Stimulated activated naive CD4-positive, alpha-beta T cell treated with Interleukin-2 at 50 U/mL for 16 hours (primary cell): ENCODE measurements at places on chromosomes 2 and 18.

- DNase-seq = peak; percentile 61
Measured at GRCh38 chr2:28391564-28392296, 928 bp upstream of the FOSL2 start.

DNA sequence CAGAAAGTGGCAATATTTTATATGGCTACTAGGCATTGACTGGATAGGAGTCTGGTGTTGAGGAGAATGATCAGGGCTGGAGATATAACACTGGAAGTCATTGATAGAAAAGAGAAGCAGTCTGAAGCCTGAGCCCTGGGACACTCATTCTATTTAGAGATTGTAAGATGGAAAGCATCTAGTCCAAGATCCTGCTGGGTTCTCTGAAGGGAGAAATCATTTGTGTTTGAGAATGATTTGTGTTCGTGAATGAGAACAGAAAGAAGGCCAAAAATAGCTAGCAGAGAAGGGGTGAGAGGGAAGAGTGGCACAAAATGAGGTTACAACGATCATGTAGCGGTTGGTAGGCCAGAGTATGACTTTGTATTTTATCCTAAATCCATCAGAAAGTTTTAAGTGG lies 7.6 kb upstream of the ALS2 start:
- no peak for DNase-seq

DNA sequence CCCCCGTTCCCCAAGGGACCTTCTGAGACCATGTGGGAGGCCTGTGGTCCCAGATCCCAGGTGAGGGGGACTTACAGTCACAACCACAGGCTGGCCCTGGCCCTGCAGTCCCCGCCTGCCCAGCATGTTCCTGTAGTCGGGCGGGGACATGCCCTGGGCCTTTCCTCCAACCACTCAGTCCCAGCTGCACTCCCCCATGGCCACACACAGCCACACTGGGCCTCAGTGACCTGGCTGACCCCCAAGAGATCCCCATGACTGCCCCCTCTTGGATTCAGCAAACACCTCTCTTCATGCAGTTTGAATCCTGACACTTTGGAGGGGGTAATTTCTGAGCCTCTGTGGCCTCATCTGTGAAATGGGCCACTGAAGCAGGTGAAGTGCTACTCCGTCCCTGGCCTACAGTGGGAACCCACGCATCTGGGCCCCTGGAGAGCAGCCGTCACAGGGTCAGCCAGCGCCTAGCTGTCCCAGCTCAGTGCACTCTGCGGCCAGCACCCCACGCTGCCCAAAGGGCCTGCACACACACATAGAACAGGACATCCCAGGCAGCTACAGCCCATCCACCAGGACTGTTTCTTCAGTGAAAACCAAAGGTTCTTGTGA lies 12.7 kb upstream of the ARHGEF4 start:
- peak; percentile 46 for DNase-seq

GRCh38 chr2:218472988-218473387 lies 54.1 kb downstream of the VIL1 start:
- no peak for DNase-seq

GRCh38 chr2:239299218-239299939 lies 101.4 kb downstream of the HDAC4 start:
- DNase-seq = no peak

GRCh38 chr2:41993435-41993925 lies 54.3 kb upstream of the PKDCC start:
- DNase-seq = no peak

DNA sequence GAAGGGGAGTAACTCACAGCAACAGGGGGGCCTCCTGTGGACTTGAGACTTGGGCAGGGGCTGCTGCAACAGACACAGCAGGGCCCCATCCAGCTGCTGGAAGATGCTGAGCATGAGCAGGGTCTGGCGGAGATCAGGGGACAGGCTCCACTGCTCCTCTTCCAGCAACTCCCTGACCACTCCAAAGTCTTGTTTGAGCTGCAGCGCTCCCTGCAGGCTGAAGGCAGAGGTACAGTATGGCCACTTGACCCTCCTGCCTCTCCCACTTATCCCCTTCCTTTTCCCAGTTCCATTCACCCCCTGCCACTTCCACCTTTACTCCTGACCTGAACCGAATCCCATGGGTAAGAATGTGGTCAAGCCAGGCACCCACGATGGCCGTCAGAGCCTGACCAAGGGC lies 2.4 kb upstream of the MRPL53 start:
- no peak for DNase-seq

- DNase-seq = no peak
Measured at GRCh38 chr2:152846697-152847470, 128.5 kb downstream of the ARL6IP6 start.

DNA sequence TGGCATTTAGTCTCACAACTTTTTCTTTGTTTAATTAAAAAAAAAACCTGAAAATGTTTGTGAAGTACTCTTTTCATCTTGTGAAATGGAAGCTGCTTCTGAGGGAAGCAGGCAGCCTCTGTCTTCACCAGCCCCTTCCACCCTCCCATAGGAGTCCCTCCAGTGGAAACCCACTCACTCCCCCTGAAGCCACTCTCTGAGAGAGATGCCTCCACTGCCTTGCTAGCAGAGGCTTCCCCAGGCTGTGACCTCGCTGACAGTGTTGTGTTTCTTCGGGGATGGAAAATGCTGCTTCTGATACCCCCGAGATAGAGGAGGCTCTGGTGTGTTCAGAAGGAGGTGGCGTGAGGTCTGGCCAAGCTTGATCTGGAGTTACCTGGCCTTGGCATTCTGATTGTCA lies 59.9 kb downstream of the SH3RF3 start:
- no peak for DNase-seq
